ENCODE measurements at places on chromosomes 7 and 10. TPM values are rescaled to one million over a fixed set of nuclear protein-coding genes. Genes with fewer than 3 reads are reported as not detected.

The FLNC gene
- total RNA-seq = not detected

The PGAM2 gene
- 1.2 TPM for total RNA-seq

The SLC4A2 gene
- 69.1 TPM for total RNA-seq

The SCIN gene
- not detected for total RNA-seq

The AMZ1 gene
- 5.9 TPM for total RNA-seq

The BMPER gene
- total RNA-seq = not detected

The TEX47 gene
- total RNA-seq = not detected

The ZNF282 gene
- total RNA-seq = 21.7 TPM

The ARL4A gene
- 11.9 TPM for total RNA-seq

DNA sequence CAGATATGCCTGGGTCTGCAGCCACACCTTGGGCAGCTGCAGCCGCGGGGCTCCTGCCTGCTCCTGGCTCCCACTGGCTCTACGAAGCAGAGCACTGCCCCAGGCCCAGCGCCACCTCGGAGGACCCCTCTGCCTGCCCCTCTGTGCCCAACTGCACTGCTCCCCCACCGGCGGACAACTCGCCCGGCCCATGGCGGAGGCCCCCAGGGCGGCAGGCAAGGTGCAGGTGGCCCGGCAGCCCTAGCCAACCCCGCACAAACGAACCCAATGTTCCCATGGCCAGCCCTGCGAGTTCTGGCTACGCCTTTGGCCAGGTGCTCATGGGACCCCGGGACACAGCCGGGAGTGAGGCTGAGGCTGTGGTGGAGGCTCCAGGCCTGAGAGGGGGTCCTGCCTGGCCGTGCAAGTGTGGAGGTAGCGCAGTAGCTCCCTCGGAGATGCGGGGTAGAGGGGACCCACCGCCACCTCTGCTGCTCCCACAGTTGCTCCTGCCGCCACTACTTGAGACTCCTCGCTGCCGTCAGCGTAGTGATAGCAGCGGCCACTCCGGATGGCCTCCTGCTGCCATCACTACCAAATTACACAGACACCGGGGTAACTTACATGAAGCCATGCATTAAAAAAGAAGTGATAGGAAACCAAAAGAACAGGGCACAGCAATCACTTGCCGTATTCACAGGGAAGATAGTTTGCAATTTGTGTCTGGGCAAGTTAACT is 97.3 kb upstream of the SP4 start:
- DNase-seq = no peak

DNA sequence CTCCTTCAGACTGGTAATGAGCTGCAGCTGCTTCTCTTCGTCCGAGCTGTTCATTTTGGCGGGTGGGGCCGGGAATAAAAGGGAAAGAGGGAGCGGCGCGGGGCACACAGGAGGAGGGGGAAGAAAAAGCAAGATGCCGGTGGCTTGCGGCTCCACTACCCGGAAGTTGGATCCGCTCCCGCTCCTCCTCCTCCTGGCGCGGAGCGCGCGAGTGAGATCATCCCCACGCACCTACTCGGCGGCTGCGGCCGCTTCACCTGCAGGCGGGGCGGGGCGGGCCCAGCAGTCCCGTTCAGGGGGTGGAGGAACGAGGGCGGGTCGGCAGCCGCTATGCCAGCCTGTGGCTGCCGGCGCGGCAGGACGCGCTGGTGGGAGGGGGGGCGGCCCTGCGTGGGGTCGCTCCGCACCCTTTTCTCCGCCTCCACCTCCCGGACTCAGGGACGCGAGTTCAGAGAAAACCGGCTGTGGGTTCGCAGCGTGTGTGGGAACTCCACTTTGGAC is at the start of gene SHTN1:
Gene SHTN1, minus strand, starts transcription at position 162 of the 501 bp plus-strand sequence. Its CDS starts 108 bp downstream, at position 54.
- DNase-seq = no peak

DNA sequence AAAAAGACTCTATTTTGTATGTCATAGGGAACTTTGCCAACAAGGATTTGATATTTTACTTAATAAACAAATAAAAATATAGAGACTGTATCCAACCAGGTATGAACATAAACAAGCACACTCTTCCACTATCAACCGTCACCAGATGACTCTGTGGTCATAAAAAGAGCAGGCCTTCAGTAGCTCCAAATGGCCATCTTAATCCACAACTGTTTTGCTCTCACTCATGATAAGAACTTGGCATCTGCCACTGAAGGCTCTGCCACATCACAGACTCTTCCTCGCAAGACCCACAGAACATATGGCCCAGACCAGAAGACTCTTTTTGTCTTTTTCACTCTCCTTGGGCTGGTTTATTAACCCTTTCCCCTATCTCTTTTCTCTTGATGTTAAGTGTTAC is 98.7 kb upstream of the POM121L12 start:
- no peak for DNase-seq

GRCh38 chr10:120944586-120945125 is 93.5 kb downstream of the WDR11 start:
- no peak for DNase-seq

- DNase-seq = no peak
Measured at GRCh38 chr10:111482621-111483216, 405.9 kb downstream of the ADRA2A start.

- DNase-seq = no peak
Measured at GRCh38 chr10:129678186-129678585, 211.1 kb downstream of the MGMT start.

- no peak for DNase-seq
Measured at GRCh38 chr10:118266098-118266748, 75.9 kb downstream of the FAM204A start.

DNA sequence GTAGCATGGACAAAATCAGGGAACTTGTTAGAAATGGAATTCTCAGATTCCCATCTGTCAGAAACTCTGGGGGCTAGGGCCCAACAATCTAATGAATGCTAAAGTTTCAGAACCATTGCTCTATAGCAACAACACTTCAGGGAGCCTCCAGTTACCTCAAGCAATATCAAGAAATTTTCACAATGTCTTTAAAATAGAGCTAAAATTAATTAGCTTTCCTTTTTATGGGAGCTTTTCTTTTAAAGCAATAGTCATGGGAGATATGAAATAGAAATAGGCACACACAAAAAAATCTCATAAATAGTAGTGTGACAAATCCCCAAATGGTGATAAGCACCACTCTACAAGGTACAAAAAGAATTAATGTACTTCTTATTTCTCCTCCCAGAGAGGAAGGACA is 80.9 kb downstream of the AASS start:
- no peak for DNase-seq

- DNase-seq = no peak
Measured at GRCh38 chr7:54917613-54918391, 101.0 kb upstream of the EGFR start.

- no peak for DNase-seq
Measured at GRCh38 chr10:25382029-25382810, 207.4 kb downstream of the GPR158 start.

DNA sequence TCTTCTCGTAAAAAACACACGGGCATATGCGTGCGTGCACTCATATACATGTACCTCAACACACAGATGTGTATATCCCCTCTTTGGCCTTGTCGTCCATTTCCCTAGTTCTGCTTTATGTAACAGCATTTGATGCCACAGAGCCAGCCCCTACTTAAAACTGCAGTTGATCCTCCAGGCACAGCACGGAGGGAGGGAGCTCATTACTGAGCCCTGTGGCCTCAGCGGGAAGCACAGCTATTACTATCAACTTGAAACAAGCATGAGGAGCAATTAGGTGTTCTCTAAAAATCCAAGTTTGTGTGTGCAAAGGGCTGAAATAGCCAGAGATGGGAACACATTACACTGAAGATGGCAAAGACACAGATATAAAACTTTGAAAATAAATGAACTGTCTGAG is 580.9 kb downstream of the GLRX3 start:
- DNase-seq = no peak

DNA sequence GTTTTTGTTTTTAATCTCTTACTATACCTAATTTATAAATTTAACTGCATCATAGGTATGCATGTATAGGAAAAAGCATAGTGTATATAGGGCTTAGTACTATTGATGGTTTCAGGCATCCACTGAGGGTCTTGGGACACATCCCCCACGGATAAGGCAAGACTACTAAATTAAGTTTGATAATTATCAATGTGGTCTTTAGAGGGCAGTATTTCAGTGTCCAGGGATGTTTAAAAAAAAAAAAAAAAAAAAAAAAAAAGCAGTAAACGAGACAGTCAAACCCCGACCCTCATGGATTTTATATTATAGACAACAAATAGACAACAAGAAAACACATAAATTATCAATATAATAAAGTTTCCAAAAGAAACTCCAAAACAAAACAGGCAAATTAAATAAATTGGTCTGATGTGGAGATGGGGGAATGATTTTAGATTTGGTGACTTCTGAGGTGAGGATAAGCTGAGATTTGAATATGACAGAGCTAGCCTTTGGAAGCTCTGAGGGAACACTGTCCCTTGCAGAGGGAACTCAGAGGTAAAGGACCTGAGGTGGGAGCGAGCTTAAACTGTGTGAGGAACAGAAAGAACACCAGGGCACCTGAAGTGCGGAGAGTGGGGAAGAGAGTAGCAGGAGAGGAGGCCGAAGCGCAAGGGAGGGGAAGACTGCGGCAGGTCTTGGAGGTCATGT is 14.8 kb downstream of the ACSM6 start:
- DNase-seq = no peak

DNA sequence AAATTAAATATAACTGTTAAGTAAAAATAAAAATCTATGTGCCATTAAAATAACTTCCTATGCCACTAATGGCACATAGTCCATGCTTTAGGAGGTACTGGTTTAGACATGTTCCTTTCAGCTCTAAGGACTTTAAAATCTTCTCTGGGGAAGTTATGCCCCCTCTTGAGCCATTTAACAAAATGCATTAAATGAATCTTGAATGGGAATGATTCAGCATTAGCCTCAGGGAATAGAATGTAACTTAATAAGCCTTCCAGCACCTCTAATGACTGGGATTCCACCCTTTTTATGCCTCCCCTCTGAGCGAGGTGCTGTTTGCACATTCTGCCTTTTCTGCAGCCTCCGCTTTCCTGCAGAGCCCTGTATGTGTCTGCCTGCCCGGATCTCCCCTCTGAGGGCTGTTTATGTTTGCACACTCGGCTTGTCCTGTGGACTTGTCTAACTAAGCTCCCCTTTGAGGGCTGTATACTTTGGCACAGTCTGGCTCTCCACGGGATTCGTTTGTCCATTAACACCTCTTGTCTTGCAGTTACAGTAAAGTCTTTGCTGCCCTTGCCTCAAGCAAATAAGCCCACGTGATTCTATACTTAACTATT is 108.4 kb upstream of the HPS1 start:
- DNase-seq = no peak

- no peak for DNase-seq
Measured at GRCh38 chr7:1624999-1625927, 44.8 kb upstream of the ELFN1 start.

Data from activated B cell treated with CpG ODN at 0.5 μM for 24 hours (primary cell).